ENCODE measurements at places on chromosomes 16 and 17.

DNA sequence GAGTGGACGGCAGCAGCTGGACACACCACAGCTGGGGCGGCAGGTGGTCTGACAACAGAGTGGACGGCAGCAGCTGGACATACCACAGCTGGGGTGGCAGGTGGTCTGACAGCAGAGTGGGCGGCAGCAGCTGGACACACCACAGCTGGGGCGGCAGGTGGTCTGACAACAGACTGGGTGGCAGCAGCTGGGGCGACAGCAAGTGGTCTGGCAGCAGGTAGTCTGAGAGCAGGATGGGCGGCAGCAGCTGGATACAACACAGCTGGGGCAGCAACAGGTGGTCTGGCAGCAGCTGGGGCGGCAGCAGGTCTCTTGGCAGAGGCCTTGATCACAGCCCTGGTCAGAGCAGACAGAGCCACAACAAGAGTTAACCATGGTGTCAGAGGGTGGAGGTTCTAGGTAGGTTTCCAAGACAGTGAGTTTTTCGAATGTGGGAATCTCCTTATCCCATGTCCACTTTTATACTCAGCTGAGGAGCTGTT lies at the start of gene KRTAP4-1:
Gene KRTAP4-1, minus strand, starts transcription at position 432 of the 482 bp plus-strand sequence. Its CDS starts 57 bp downstream, at position 375.
- DNase-seq = no peak

GRCh38 chr17:57292091-57292490 lies 35.8 kb downstream of the MSI2 start:
- DNase-seq = no peak

GRCh38 chr16:30434852-30435251 lies 5.0 kb upstream of the DCTPP1 start:
- DNase-seq = no peak

GRCh38 chr17:64269687-64270649 lies 6.9 kb upstream of the TEX2 start:
- no peak for DNase-seq

GRCh38 chr16:84730406-84731106 lies 30.8 kb downstream of the USP10 start:
- DNase-seq = peak; percentile 91

- no peak for DNase-seq
Measured at GRCh38 chr16:49502136-49502881, 128.7 kb downstream of the C16orf78 start.

DNA sequence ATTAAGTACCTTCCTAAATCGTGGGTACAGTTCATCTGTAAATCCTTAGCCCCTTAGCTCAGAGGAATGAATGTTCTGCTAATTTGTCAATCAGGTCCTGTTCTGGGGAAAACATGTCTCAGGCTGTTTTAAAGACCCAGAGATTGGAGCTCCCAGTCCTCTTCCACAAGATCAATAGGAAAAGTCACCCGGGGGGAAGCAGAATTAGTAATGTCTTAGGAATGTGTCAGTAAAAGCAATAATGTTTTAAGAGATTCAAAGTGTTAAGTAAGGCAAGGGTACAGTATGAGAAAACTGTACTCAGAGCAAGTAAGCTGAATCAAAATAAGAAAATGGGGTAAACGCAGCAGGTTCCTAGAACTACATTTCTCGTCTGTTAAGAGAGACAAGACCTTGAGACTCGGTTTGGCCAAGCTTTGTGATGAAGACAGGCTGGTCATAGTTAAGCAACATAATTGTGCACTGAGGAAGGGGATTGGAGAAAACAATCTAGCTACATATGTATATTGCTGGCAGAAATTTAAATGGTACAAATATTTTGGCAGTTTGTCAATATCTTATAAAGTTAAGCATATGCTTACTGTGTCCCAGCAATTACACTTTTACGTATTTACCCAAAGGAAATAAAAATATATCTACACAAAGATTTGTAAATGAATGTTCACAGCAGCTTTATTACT lies 192.9 kb upstream of the C17orf78 start:
- DNase-seq = peak; percentile 16

GRCh38 chr16:88807626-88808453 lies 3.9 kb downstream of the APRT start:
- no peak for DNase-seq

DNA sequence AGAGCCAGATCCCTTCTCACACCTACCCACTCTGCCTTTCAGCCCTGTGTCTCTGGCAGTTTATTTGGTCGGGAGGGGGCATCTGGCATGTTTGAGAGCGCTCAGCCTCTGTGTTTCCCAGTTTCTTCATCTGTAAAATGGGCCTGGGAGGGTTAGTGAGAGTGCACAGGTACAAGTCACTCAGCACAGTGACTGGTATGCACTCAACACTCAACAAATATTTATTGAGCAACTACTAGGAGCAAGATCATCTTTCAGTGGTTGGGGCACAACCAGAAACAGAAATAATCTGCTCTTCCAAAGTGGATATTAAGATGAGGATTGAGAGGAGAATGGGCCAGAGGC lies 13.7 kb upstream of the SRCIN1 start:
- DNase-seq = no peak

Data from astrocyte of the cerebellum (primary cell).